Liver (tissue), 10 donors: ENCODE measurements at places on chromosomes 3 and 15. TPM values are rescaled to one million over a fixed set of nuclear protein-coding genes. Genes with fewer than 3 reads are reported as not detected.

ZDHHC19 gene
- total RNA-seq = 0.59 TPM

CYP1A2 gene
- total RNA-seq = not detected

STRC gene
- total RNA-seq = 0.25 TPM

TMEM266 gene
- total RNA-seq = not detected

CTDSPL gene
- 17.2 TPM for total RNA-seq

IQCH gene
- total RNA-seq = 1.6 TPM

PRKCI gene
- 12.7 TPM for total RNA-seq

MCTP2 gene
- total RNA-seq = 9.9 TPM

CCDC9B gene
- 0.61 TPM for total RNA-seq

SNURF gene
- total RNA-seq = 4.9 TPM

DNA sequence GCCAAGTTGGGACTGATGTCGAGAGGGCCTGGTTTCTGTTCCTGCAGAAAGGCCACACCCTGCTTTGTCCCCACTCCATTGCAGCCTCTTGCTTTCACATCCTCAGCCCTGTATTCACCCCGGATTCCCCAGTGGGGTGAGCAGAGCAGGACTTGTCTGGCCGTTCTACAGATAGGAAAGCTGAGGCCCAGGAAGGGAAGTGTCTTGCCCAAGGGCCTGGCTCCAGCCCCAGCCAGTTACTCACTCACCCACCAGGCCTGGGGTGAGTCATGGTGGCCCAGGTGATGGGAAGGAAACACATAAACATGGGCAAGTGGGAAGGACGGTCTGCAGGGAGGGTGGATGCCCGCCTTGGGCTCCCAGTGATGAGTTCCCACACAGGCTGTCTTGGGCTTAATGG is 6.1 kb upstream of the DUSP7 start:
- DNase-seq = no peak

DNA sequence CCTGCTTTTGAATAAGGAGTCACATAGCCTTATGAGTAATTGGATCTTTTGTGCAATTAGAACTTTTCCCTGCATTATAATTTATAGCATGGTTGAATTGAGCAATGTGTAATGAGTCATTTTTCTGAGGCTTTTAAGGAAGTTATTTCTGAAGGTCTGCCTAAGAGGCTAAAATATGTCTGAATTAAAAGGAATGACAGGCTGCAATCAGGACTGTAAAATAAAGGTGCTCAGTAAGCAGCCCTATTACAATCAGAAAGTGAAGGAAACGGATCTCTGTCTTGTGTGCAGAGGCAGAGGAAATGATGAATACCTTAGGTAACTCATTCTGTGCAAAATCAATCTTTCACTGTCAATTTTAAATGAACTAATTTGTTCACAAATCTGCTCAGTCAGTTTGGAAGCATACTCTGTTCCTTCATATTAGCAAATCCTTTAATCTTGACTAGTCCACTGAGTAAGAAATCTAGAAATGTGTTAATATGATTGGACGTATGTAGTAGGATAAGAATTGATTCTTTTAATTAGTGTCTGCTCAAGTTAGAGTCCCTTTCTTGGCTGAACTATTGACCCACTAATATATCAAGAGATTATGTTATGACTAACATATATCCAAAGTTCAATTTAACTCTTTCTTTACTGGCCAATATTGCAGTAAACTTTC is 290.1 kb downstream of the ZIC1 start:
- no peak for DNase-seq

GRCh38 chr3:188106887-188107830 is 46.8 kb upstream of the LPP start:
- DNase-seq = no peak

GRCh38 chr3:80993241-80993945 is 768.1 kb downstream of the GBE1 start:
- DNase-seq = no peak

GRCh38 chr3:125221831-125222230 is 9.3 kb upstream of the SLC12A8 start:
- no peak for DNase-seq

GRCh38 chr3:186524616-186525015 is 19.6 kb downstream of the CRYGS start:
- DNase-seq = no peak

DNA sequence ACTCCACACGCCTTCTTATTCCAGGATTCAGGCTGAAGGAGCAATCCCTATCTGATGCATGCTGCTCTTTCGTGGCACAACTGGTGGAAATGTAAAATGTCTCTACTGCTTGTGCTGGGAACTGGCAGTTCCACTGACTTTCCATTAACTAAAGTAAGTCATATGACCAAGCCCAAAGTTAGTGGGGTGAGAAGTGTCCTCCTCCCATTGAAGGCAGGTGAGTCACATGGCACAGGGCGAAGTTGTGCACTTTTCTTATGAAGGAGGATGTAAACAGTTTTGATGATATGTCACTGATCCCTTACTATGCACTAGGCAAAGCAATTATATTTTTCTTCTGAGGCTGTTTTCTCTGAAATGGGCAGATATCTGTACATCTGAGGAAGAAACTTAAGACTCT is 51.6 kb downstream of the SLC7A14 start:
- DNase-seq = no peak

GRCh38 chr3:53287131-53287629 is 31.4 kb upstream of the TKT start:
- DNase-seq = no peak

GRCh38 chr3:159781867-159782266 is 206.8 kb upstream of the IL12A start:
- no peak for DNase-seq

GRCh38 chr15:37981775-37982174 is 47.3 kb downstream of the TMCO5A start:
- DNase-seq = no peak

- no peak for DNase-seq
Measured at GRCh38 chr3:159877924-159878323, 110.7 kb upstream of the IL12A start.
